ENCODE measurements at places on chromosomes 3 and 15.

DNA sequence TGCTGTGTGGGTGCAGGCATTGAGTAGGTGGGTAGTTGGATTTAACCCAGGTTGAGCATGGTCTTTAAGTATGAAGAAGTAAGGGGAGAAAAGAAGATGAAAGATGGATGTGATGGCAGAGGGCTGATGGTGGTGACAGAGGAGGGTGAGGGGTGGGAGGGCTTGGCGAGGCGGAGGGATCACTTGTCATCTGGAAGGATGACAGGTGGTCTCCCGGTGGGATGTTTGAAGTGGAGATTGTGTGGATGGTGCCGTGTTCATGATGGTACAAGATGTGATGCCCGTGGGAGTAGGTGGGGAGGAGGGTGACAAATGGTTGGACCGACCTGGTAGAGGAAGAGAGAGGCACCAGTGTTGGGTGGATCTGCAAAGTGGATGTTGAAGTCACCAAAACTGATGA lies 208.8 kb downstream of the RPLP1 start:
- no peak for DNase-seq

GRCh38 chr3:193737191-193737751 lies 144.3 kb downstream of the OPA1 start:
- no peak for DNase-seq

- DNase-seq, result no peak
Observed at GRCh38 chr3:185502987-185503386, 4.2 kb upstream of the TMEM41A start.

GRCh38 chr3:113084777-113085176 lies 94.0 kb downstream of the GTPBP8 start:
- DNase-seq, result peak; percentile 93

GRCh38 chr15:82943176-82943575 lies 9.3 kb downstream of the HOMER2 start:
- peak; percentile 18 for DNase-seq

- DNase-seq, result no peak
Observed at GRCh38 chr3:57696801-57697321, 4.0 kb upstream of the DENND6A start.

DNA sequence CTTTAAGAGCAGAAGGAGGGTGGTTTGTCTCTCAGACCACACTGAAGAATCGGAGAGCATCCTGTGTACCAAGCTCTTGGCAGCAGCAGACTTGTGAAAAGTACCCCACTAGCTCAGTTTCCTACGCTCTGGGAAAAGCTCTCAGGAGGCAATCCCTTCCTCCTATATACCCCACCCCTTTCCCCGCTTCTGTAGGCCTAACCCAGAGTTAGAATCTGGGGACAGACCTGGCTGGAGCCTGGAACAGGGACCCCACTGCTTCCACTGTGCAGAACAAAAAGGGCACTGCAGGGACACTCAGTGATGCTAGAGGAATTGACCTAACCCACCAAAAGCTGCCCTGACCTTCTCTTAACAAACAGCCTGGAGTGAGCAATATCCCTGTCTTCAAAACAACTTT lies 70.0 kb upstream of the CCDC39 start:
- no peak for DNase-seq

- peak; percentile 79 for DNase-seq
Observed at GRCh38 chr15:45180201-45180600, 7.6 kb downstream of the SHF start.

DNA sequence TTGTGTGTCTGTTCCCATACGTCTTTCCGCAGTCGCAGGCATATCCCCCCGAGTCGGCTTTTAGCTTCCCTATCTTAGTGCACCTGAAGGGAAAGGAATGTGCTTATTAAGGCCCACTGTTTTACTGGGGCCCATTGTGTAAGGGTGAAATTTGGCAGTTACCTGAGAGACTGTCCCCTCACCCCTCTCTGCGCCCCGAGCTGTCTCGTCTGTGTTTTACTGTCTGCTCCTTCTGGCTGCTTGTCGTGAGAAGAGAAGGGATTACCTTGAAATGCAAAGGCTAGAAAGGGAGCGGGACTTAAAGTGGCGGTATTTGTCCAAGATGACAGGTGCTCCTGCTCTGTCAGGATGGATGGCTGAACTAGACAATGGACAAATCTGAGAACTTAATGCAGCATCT lies 233.0 kb upstream of the POU1F1 start:
- DNase-seq, result no peak

- DNase-seq, result peak; percentile 48
Observed at GRCh38 chr3:165336786-165337185, 140.6 kb upstream of the SLITRK3 start.

DNA sequence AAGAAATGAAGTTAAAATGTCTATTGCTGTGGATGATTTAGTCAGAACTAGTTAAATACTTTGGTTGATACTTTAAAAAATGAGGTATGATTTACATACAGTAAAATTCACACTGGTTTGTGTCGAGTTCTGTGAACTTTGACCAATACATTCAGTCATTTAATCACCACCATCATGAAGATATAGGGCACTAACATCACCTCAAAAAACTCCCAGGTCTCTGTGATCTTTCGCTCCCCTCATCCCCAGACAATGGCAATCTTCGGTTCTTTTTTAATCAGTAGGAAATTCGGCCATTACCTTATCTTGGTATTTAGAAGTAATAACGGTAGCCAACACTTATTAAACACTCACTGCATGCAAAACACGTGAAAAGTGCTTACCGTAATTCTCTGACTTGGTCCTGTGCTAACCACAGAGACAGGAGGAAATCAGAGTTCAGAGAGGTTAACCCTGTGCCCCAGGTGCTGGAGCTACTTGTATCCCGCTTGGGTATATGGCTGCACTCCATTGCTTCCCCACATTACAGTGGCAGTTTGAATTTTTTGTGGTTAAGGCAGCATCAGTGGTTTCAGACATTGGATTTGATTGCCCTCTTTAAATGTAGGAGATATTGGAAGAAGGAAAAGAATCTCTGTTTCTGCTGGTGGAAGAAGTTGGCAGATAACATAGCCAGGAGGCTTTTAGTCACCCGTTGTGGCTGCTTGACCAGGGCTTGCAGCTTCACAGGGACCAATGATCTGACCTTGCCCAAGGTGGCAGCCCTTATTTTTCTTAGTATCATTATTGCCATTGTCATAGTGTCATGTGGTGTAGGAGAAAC lies 4.2 kb downstream of the PLCL2 start:
- peak; percentile 63 for DNase-seq

- DNase-seq, result no peak
Observed at GRCh38 chr3:190865419-190865818, 2.9 kb upstream of the GMNC start.

- DNase-seq, result peak; percentile 66
Observed at GRCh38 chr3:138941259-138941885, 5.6 kb downstream of the FOXL2 start.

- DNase-seq, result peak; percentile 82
Observed at GRCh38 chr3:169454823-169455222, 208.7 kb downstream of the MECOM start.

GRCh38 chr3:49424816-49425215 lies 2.5 kb upstream of the AMT start:
- no peak for DNase-seq

GRCh38 chr15:57694279-57694678 lies 12.2 kb upstream of the POLR2M start:
- DNase-seq, result no peak

- DNase-seq, result peak; percentile 81
Observed at GRCh38 chr3:11477407-11477911, 166.3 kb downstream of the VGLL4 start.

- peak; percentile 47 for DNase-seq
Observed at GRCh38 chr15:35925275-35926006, 379.5 kb upstream of the DPH6 start.

- DNase-seq, result no peak
Observed at GRCh38 chr3:59440285-59441028, 390.6 kb upstream of the CFAP20DC start.

DNA sequence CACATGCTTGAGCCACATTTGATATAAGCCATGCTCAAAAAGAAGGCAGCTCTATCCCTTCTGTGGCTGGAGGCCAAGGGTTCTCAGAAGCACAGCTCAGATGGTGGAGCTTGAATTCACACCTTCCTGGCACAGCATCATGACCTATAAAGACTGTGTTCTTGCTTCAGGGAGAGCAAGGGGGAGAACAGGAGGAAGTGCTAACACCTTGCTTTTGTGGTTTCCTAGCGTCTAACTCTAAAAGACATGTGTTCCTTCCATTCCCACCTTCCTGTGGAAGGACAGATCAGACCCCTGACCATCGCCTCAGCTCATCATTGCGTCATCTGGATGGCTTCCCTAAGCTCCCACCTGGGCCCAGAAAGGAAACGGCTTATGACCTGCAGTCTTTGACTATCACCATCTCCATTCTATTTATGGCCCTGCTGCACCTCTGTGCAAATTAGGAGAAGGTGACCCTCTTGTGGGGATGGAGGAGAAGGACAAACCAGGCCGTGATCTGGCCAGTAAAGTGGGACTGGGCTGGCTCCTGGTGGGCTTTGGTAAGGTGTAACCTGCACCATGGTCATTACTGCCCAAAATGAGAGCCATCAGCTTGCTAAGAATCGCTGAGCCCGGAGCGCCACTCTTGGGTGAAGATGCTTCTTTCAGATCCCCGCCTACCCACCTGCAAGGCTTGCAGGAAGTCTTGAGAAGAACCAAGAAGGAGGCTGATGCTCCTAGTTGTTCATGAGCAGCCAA lies 128.5 kb downstream of the SERPINI1 start:
- no peak for DNase-seq

DNA sequence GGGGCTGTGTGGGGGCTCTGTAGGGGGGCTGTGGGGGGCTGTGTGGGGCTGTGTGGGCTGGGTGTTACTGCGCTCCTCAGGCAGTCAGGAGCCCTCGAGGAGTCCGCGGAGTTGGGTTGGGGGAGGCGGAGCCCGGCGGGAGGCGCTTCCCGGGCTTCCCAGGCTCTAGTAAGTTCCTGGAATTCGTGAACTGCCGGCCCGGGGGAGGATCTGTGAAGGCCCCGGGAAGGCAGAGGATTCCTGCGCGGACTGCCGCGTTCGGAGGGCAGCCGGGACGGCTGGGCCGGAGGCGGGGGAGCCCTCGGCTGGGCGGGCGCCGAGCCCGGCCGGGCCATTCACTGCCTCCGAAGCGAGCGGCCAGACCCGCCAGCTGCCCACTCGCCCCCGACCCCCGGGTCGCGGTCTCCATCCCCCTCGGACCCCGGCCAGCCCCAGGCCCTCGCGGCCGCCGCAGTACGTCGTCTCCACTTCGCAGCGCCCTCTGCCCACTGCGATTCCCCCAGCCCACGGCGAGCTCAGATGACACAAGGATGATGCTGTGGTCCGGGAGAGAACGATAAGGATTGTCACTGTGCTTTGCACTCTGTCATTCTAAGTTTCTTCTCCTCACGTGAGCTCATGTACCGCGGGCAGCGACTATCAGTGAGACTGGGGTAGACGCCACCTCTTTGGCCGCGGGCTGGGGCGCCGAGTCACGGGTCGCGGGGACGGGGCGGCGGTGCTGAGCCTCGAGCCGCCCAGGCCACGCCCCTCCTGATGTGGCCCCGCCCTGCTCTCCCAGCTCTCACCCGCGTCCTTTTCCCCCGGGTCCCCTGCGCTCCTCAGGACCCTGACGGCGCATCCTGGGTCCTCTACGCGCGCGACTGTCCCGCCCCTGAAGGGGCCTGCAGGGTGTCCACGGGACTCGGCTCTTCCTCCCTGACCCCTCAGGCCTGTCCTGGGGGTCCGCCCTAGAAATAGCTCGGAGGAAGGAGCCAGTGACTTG lies 65.3 kb downstream of the KLF13 start:
- no peak for DNase-seq

- DNase-seq, result no peak
Observed at GRCh38 chr3:158842976-158843375, 41.1 kb downstream of the MFSD1 start.

GRCh38 chr15:33473005-33473404 lies 162.2 kb downstream of the RYR3 start:
- DNase-seq, result no peak

- DNase-seq, result no peak
Observed at GRCh38 chr15:95295896-95296625, 1034.4 kb upstream of the NR2F2 start.

- no peak for DNase-seq
Observed at GRCh38 chr3:19206540-19206939, 58.2 kb downstream of the KCNH8 start.

GRCh38 chr3:155984791-155985417 lies 114.5 kb downstream of the GMPS start:
- DNase-seq, result no peak

DNA sequence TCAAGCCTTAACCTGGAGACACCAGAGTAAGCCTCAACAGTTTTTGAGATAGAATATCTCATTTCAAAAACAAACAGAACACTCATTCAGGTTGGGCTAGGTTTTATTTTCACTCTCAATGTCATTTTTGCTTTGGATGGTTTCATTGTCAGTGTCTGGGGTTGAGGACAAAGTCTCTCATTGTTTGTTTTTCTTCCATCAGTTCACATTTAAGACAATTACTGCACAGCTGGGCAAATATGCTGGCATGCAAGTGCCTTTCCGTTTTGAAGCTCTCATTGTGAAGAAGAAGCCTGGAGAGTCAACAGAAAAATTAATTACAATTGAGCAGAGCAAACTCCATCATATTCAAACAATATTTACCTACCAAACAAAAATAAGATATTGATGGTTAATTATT lies 1050.0 kb downstream of the TBL1XR1 start:
- no peak for DNase-seq

DNA sequence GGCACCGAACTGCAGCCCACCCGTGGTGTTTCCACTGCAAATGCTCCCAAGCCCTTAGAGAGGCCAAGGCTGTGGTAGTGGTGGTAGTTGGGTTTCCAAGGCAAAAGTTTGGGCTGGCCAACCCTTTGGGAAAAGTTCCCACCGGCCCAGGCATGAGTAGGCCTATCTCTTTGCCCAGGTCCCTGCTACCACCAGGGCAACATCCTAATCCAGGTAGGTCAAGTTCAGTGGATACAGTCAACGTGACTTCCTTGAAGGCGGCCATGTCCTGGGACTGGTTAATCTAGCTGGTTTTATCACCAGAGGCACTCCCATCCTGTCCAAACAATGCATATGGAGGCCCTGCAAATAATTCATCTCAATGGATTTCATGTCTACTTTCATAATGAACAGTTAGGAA lies 1.6 kb upstream of the ONECUT1 start:
- DNase-seq, result no peak

DNA sequence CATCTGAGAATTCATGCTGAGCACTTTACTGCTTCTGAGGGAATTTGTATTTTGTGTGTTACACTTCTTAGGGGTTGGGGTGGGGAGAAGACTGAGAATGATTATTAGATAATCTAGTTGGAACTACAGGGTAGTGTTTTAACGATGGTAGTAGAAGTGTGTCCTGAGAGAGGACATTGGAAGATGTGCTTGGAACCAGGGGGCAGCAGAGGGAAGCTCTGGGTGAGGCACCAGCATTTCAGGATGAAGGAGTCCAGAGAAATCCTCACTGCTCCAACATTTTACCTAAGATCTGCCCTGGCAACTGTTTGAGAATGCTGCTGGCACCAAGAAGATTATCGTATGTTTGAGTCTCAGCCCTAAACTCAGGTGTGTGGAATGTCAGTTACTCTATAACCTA lies 145.5 kb downstream of the SQOR start:
- DNase-seq, result no peak

DNA sequence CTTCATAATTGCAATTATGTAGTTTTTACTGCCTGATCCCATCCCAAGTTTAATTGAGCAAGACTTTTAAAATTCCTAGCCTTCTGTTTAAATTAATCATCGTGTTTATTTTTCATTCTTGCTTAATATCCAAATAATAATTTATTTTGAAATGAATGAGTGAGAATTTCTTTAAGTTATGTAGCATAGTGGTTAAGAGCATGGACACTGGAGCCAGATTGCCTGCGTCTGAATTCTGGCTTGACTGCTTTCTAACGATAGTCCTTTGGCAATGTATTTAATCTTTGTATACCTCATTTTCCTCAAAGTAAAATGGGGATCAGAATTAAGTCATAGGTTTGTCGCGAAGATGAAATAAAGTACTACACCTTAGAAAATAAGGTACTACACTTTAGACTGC lies 71.4 kb downstream of the LRRC49 start:
- no peak for DNase-seq

- DNase-seq, result peak; percentile 32
Observed at GRCh38 chr3:72694398-72694797, 153.8 kb downstream of the SHQ1 start.
